ENCODE measurements at places on chromosomes 2 and 18.

DNA sequence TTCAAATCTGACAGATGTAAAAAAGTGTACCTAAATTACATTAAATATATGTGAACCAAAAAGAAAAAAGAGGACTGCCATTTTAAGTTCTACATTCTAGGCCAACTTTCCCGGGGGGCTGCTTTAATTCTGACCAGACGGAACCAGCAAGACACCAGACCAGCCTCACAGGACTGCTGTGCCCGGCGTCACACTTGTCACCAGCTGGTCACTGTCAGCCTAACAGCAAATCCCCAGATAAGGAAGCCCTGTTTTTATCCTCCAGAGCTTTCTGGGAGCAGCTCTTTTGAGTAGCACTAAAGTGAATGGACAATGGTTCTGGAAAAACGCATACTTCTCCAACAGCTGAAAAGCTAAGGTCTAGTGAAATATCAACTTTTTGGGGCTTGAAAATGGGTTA is 35.6 kb downstream of the CYB5A start:
- no peak for DNase-seq

DNA sequence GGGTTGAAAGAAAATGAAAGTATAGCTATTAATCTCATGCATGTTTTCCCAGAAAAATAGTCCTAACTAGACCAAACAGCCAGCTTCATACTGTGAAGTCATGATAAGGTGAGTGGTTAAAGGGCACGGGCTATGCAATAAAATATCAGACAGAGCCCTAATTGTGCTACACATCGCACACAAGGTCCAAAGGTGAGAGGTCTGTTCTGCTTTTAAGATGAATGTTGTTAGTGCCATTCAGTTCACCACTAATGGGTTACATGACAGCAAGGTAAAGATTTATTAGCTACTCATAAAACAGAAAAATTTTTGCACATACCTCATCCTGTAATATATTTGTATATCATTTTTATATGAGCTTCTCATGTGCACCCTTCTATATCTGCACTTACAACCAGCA is 105.0 kb upstream of the STK17B start:
- no peak for DNase-seq

GRCh38 chr2:112927745-112928144 is 16.8 kb downstream of the IL37 start:
- no peak for DNase-seq

- DNase-seq, result no peak
Observed at GRCh38 chr2:215487002-215487372, 51.1 kb upstream of the FN1 start.

DNA sequence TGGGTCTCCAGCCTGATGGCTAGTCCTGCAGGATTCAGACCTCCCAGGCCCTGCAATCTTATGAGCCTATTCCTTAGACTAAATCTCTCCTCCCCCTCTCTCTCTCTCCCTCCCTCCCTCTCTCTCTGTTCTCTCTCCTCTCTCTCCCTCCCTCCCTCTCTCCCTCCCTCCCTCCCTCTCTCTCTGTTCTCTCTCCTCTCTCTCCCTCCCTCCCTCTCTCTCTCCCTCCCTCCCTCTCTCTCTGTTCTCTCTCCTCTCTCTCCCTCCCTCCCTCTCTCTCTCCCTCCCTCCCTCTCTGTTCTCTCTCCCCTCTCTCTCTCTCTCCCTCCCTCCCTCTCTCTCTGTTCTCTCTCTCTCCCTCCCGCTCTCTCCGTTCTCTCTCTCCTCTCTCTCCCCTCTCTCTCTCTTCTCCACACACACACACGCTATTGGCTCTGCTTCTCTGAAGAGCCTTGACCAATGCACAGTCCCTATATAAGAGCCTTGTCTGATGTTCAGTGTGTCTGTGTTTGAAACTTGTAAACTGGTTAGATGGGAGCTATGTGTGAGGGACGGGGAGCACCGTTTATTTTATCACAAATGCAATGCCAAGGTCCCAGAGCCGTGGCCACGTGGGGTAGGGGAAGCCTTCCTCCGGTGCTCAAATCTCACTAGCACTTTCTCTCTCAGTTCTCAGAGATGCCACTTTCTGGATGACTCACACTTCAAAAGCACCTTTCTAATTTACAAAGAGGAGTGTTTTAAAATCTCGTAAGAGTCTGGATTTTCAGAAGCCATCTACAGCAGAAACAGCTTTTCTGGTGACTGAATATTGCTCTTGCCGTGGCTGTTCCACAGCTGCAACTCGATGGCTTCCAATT is 9.4 kb upstream of the PRLH start:
- no peak for DNase-seq

DNA sequence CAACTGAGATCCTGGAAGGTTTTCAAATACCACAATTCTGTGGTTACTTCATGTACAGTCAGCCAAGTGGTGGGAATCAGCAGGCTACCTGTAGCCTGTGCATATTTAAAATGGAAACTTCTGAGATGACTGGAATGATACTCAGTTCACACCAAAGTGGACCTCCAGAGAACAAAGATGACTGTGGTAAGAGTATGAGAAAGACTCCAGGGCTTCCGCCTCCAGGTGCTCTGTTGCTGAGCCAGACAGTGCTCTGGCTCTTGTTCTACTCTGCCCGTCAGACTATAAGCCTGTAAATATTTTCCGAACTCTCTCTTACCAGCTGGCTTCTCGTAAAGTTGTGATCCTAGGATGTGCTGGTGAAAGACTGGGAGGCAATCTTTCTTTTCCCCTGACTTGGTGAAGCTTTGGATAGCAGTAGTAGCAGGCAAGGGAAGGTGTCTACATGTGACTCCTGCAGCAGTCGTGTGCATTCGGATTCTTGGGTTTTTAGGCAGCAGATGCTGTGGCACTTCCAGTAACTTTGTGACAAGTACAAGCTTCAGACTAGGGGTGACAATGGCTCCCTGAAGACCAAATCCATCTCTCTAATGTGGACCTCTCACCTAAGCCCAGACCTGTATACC is 23.1 kb downstream of the ST3GAL5 start:
- DNase-seq, result no peak

GRCh38 chr2:176096986-176097819 is 2.4 kb upstream of the HOXD12 start:
- DNase-seq, result peak; percentile 19

DNA sequence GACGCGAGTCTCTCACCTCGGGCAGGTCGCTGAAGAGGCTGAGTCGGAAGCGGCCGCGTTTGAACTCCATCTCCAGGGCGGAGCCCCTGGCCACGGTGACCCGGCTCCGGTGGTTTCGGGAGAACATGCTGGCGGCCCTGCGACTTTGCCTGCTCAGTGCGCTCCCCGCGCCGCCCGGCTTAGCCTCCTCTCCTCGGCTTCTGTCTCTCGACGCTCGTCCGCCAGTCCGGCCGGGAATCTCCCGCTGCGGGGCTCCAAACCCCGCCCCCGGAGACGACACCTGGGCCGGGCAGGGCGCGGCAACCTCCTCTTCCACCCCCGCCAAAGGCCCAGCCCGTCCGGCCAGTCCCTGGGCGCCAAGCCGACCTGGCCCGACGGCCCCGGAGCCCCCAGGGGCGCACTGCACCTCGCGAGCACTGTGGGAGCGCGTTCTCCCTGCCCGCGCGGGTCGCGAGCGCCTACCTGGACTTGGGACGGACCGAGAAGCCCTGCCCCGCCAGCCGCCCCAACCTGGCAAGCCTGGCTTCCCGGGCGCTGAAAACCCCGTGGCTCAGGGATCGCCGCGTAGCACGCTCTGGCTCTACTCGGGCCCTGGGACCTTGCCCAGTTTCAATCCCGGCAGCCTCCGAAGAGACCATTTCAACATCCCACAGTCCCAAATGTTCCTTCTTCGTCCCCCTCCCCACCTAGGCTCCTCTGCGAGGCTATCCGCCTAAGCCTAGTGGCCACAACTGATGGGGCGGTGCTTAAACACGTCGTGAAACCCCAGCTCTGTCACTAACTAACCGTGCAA is at the start of gene RTKN:
RTKN (minus strand) TSS at position 248 of the 793 bp plus-strand sequence; CDS start at position 127, 121 bp downstream.
- DNase-seq, result no peak

- DNase-seq, result no peak
Observed at GRCh38 chr2:127525691-127526131, 578 bp downstream of the IWS1 start.

GRCh38 chr2:28451793-28452533 is 43.9 kb upstream of the PLB1 start:
- DNase-seq, result no peak

DNA sequence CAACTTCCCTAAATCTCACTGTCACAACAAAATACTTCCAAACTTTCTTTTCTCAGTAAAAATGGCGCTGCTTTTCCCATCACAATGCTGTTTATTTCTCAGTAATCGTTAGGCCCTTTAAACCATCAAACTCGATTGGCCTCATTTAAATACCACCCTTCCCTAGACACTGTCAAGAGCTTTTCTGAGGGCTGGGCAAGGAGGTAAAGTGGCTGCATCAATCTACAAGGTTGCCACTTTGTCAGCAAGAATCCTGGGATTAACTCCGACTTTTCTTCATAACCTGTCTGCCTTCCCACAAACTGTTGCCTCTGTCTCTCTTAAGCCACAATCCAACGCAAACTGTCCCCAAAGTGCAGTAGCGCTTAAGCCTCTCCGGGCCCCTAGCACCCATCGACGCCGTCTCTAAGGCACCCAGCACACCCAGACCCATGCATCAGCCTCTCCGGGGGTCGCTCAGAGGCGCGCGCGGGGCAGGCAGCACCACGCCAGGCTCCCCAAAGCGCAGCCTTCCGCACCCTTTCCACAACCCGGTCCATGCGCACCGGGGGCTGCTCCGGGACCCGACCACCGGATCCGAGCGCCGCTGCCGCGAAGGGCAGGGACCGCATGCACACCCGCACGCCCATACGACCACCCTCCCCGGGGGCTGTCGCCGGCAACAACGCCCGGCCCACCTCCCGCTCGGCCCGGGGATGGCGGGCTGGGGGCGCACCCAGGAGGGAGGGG is 683 bp downstream of the MBOAT2 start:
- DNase-seq, result no peak

DNA sequence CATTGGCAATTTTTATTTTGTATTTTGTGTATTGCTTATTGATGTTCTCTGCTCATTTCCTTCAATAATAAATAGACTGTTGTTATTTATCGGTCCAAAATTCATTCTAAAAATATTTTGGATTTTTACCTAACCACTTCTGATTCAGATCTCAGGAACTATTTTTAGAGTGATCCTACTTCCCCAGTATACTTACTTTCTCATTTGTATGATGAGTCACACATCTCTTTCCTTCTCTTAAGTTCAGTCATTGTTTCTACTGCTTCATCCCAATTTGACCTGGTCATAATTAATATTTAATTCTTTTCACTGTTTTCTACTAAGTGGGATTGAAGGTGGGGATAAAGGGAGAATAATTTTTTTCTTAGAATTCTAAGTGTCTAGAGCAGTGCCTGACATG is 75.1 kb downstream of the AGPS start:
- DNase-seq, result no peak

- no peak for DNase-seq
Observed at GRCh38 chr2:152782171-152782570, 63.8 kb downstream of the ARL6IP6 start.

DNA sequence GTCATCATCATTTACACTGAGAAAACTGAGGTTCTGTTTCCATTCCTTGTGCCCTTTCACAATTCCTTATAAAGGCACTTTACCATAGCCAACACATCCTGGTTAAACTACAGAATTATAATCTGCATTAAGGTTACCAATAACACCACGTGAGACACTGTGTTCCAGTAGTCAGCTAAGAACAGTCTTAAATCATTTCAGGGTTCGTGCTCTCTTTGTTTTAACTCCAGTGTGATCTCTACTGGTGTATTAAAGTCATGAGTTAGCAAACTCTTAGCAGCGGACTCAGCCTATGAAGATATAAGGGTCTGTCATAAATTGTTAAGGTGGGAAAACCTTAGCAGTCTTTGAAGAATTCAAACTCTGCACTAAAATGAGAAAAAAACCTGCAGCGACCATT is 53.0 kb downstream of the TCF4 start:
- DNase-seq, result no peak

DNA sequence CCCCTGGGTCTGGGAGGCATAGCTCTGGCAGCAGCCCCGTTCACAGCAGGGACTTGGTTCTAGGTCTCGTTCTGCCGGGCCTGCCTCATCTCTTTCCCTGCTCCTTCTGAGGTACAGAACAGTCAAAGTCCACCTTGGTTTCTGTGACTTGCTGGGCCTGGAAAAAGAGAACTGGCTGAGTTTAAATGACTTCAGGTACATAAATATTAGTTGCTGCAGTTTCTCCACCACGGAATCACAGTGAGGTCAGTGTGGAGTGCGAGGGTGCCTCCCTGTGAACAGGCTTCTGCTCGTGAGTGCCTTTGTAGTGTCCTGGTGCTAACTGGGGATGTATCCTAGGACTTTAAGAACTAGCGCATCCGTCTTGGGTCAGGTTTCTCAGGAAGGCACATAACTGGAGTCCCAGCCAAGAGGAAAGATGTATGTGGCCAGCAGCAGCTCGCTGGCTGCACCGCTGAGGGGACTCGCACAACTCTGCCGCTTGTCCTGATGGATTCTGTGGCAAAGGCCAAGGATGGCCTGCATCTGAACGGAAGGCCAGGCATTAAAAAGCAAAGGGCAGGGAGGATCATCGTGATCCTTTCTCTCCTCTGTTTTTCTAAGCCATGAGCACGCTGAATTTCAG is 188.6 kb downstream of the SH3RF3 start:
- no peak for DNase-seq

GRCh38 chr2:71872466-71873051 is 275.1 kb downstream of the CYP26B1 start:
- no peak for DNase-seq

GRCh38 chr2:17822445-17823117 is 6.3 kb downstream of the MSGN1 start:
- DNase-seq, result no peak

- DNase-seq, result peak; percentile 40
Observed at GRCh38 chr2:197168705-197169104, 141.9 kb downstream of the ANKRD44 start.

DNA sequence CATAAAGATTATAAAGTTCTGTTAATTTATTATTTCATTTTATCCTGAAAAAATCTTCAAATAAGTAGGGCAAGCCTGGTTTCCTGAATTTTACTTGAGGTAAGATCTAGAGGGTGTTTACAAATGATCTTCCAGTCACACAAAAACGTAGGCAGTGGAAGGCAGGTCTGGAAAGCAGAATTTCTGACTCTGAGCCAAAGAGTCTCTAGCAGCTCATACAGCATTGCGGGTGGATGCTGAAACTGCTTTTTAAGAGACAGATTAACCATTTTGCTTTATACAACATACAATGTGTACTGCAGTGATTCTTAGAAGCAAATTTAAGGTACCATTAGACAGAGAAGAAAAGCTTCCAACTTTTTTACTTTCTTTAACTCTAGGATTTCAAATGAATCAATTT is 117.0 kb downstream of the FTCDNL1 start:
- DNase-seq, result no peak

GRCh38 chr18:4256766-4257417 is 198.2 kb downstream of the DLGAP1 start:
- DNase-seq, result no peak

Data from stimulated activated CD8-positive, alpha-beta memory T cell treated with anti-CD3 and anti-CD28 coated beads, Interleukin-4, amount 100 ng/mL, for 1 hour (primary cell).